ENCODE measurements at places on chromosomes 6 and 20. TPM values are rescaled to one million over a fixed set of nuclear protein-coding genes. Genes with fewer than 3 reads are reported as not detected.

- H3K4me3 ChIP-seq = no peak overlapping the region
- peaks cover 14% of the 10 kb centered on the region for H3K4me1 ChIP-seq
- H3K36me3 ChIP-seq = no peaks in the 10 kb centered on the region
- H3K27me3 ChIP-seq = no peaks in the 10 kb centered on the region
Measured at GRCh38 chr6:3410385-3411360, 46.2 kb downstream of the SLC22A23 start.

DNA sequence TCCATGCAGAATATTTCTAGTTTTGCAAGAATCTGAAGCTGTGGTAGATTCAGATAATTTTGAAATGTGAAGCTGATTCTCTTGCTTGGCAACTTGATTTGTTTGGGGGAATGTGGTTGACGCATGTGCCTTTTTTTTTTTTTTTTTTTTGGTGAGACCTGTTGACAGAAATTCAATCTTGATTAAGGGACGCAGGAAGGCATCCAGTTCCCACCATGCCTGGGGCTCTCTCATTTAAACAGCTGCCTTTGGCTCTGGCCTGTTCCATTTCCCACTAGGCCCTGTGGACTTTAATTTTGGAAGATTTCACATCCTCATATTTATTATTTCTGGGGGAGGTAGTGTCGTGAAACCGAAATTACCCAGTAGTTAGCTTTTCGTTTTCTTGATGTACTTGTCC, 8.6 kb downstream of the TPX2 start:
- H3K4me3 ChIP-seq = no peak overlapping the region
- no peaks in the 10 kb centered on the region for H3K36me3 ChIP-seq
- no peaks in the 10 kb centered on the region for H3K27me3 ChIP-seq
- H3K4me1 ChIP-seq = no peaks in the 10 kb centered on the region
- no peak for DNase-seq

- H3K27me3 ChIP-seq = no peaks in the 10 kb centered on the region
- no peak for DNase-seq
- H3K27ac ChIP-seq = no peak overlapping the region
Measured at GRCh38 chr20:12955611-12956010, 53.2 kb upstream of the SPTLC3 start.

GTSF1L gene
- total RNA-seq = 0.53 TPM

KIAA0408 gene
- 2.3 TPM for total RNA-seq

Data from T-cell (primary cell).